Activated CD8-positive, alpha-beta memory T cell treated with anti-CD3 and anti-CD28 coated beads for 24 hours (primary cell): ENCODE measurements at places on chromosomes 13 and 19.

GRCh38 chr13:62176051-62176450, 760.4 kb upstream of the PCDH20 start:
- no peak for DNase-seq

- DNase-seq: no peak
Observed at GRCh38 chr19:56974556-56975207, 134.2 kb upstream of the PEG3 start.

- no peak for DNase-seq
Observed at GRCh38 chr19:16406356-16406755, 65.4 kb downstream of the EPS15L1 start.

DNA sequence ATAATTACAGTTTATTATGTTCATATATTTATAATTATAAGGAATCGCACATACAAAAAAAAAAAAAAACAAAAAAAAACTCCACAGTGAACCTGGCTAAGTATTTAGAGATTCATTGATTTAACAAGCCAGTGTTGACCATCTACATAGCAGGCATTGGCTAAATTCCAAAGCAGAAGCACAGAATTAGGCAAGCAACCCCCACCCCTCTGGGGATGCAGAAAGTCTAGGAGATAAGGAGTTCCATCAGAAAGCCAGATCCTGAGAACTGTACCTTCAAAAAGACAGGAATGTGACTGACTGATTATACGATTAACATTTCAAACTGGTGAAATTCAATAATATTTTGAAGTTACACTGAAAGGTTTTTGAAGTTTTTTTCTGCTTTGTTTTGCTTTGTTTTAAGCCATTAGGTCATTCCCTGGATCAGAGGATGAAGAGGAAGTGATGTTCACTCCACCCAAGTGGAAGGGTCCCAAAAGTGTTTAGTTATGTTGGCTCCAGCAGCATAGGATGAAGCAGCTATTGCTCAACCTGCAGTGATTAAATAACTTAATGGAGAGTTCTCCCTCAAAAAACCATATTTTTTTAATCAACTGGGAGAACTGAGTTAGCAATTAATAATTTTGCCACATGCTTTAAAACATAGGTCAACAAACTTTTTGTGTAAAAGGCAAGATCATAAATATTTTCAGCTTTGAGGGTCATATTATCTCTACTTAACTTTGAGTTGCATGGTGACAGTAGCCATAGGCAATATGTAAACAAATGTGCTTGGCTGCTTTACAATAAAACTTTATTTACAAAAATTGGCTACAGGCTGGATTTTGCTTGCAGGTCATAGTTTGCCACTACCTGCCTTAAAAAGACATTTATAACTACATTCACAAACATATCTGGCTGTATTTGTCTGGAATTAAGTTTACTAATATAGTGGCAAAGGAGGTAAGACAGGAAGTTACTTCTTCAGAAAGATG, 49.6 kb downstream of the DOCK9 start:
- DNase-seq: no peak

- DNase-seq: no peak
Observed at GRCh38 chr19:4593409-4593851, 33.9 kb upstream of the SEMA6B start.

- DNase-seq: no peak
Observed at GRCh38 chr19:13579388-13580060, 73.2 kb upstream of the CACNA1A start.

DNA sequence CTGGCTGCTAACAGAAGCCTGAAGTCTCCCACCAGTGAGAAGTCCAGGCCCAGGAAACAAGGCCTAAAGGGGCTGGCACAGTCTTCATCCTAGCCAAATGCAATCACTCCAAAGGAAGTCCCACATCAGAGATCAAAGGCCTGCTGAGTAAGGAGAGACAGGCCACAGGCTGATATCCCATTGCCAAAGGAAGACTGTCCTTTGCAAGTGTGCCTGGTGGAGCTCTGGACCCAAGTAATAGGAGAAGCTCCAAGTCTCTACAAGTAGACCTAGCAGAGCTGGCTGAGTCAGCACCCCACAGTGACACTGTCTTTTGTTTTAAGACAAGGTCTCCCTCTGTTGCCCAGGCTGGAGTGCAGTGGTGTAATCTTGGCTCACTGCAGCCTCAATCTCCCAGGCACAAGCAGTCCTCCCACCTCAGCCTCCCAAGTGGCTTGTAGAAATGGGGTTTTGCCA, 4.5 kb downstream of the DBP start:
- DNase-seq: no peak

DNA sequence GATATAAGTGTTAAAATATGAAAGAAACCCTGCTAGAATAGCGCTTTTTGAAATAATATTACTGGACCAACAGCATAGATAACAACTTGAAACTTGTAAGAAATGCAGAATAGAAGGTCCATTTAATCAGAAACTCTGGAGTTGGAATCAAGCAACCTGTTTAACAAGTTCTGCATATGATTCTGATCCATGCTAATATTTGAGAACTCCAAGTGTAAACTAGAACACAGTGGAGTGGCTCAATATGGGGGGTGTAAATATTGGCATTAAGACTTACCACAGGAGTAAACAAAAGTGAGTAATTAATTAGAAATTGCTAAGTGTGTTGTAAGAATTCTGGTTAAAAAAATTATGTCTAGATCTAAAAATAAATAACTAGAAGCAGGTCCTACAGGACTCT, 151.2 kb downstream of the SLITRK1 start:
- no peak for DNase-seq

DNA sequence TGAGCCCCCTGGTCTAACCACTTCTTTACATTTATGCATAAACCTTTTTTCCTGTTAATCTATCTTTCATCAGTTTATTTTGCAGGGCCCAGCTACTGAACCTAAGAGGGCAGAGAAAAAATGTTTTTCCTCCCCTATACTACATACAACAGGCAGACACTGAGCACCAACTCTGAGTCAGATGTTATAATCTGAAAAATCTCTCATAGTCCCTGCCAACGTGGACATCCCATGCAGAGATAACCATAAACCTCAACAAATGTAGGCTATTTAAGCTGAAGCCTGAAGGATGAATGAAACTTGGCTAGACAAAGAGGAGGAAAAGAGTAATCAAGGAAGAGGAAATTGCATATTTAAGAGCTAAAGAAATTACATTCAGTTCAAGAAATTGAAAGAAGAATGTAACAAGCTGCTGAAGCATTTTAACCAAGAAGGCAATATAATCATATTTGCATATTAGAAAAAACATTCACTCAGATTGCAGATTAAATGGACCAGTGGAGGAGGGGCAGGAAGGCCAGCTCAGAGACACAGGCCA, 2.6 kb downstream of the NEK3 start:
- DNase-seq: no peak

DNA sequence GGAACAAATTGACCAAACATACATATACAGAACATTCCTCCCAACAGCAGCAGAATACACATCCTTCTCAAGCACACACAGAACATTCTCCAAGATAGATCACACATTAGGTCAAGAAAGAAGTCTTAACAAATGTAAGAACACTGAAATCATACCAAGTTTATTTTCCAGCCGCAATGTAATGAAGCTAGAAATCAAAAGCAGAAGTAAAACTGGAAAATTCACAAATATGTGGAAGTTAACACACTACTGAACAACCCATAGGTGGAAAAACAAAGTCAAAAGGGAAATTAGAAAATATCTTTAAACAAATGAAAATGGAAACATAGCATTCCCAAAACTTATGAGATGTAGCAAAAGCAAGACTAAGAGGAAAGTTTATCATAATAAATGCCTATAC, 692.6 kb downstream of the DIAPH3 start:
- no peak for DNase-seq

GRCh38 chr13:85806553-85807175, 7.4 kb upstream of the SLITRK6 start:
- DNase-seq: no peak

- no peak for DNase-seq
Observed at GRCh38 chr19:38642176-38642575, 5.3 kb upstream of the ACTN4 start.

GRCh38 chr19:2151339-2152229, at the start of gene AP3D1:
Gene AP3D1 (minus strand): TSS chr19:2151566. CDS start chr19:2151334, 232 bp downstream.
- peak; percentile 100 for DNase-seq

DNA sequence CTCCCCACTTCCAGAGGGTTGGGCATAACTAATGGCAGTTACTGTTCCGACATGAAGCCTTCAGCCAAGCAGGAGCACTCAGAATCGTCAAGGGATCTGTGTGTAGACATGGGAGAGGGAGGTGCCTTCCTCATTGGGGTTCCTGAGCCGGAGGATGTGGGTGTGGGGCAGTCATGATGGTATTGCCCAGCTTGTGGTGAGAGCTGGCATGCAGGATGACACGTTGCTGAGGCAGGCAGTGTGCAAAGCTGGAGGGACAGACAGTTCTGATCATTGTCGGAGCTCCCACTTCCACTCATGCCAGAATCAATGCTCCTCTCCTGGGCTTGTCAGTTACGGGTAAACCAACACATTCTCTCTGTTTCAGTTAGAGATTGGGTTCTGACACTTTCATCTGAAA, 83.9 kb upstream of the TSC22D1 start:
- no peak for DNase-seq

DNA sequence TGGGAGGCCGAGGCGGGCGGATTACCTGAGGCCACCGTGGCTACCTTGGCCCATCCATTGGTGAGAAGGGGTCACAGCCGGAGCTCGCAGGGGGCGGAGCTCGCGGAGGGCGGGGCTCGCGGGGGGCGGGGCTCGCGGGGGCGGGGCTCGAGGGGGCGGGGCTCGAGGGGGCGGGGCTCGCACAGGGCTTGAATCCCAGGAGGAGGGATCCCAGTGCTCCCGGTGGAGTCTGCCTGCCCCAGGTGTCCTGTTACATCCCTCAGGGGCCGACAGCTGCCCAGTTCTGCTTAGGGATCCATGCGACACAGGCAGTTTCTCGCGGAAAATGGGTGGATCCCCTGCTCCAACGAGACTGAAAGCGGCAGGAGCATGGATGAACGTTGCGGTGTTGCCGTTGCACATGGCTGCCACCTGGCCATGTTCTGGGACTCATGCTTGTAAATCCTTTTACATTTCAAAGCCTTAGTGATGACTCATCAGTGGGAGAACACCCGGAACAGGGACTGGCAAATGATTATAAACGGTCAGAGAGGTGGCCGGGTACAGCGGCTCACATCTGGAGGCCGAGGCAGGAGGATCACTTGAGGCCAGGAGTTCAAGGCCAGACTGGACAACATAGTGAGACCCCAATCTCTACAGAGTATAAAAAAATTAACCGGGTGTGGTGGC, 25.1 kb downstream of the TMPRSS9 start:
- no peak for DNase-seq

GRCh38 chr13:46649816-46650215, 96.8 kb downstream of the LRCH1 start:
- DNase-seq: no peak

- DNase-seq: no peak
Observed at GRCh38 chr19:52170304-52170703, 1.1 kb downstream of the ZNF836 start.

DNA sequence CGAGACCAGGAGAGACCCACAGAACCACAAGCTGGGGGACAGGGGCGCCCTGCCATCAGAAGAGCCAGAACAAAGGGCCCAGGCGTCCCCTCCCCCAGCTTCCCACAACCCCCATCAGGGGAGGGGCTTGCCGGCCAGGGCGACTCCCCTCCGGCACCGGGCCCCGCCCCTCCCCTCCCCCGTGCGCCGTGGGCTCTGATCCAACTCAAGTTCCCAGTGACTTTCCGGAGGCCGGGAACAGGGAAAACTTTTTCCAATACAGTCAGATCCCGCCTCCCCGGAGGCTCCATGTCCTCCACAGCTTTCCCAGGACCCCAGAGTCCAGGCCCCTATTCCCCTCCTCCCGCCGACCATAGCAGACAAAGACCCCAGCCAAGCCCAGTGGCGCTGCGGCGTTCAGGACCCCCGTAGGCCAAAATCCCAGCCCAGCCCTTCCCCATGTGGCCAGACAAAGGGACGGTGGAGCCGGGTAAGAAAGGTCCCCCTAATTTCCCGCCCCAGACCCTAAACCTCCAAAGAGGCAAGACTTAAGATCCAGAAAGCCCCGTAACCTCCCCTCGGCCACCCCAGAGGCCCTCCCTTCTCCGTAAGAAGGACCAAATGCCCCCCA, 673 bp downstream of the TEAD2 start:
- DNase-seq: no peak

DNA sequence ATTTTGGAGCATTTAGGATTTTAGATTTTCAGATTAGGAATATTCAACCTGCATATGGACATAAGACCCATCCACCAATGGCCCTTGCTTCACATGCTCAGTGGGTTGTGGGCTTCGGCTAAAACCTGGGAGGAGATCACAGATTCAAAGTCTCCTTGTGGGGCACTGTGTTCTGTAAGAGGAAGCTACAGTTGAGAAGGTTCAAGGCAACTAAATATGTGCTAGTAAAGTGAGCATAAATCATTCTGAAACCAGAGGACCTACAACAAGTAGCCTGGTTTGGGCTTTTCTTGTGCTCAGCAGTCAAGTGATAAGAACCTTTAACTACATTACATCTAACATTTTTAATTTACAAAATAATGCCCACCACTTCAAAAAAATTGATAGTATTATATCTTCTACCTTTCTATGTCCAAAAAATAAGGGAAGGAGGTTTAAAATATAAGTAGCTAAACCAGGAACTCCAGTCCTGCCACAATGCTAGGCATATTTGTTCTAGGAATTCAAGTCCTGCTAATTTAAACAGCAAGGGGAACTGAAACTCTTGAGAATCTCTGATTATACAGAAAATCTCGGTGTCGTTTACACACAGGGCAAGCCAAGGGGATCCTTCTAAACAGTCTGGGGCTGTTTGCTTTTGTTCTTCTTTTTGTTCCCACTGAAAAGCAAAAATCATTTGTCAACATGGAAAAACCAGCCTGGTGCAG, 36.6 kb downstream of the FOXO1 start:
- DNase-seq: no peak

DNA sequence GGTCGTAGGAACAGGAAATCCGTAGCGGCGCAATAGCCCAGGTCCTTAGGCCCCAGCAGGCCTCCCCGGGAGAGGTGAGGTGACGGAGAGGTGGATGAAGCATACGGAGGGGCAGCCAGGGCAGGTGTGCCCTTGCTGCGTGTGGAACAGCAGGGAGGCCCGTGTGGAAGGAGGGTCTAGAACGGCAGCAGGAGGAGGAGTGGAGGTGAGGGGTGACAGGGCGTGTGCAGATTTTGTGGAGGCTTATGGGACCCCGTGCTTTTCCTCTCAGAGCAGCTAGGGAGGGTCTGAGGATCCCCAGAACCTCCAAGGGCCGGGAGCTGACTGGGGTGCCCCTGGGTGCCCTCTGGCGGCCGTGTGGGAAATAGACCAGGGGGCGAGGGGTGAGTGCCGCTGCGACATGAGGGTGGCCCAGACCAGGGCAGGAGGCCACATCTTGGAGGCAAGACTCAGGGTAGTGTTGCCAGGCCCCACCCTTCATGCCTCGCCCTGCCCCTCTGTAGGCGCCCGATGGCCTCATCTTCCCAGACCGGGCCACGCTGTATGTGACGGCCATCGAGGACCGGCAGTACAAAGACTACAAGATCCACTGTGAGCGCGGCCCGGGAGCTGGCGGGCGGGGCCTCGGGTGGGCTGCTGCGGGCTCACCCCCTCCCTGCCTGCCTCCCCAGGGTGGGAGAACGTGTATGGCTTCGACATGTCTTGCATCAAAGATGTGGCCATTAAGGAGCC, 5.0 kb upstream of the ADM5 start:
- peak; percentile 62 for DNase-seq
